ENCODE measurements at places on chromosomes 5 and 9.

GRCh38 chr5:122668552-122668951, 106.3 kb upstream of the SNX2 start:
- DNase-seq: no peak

DNA sequence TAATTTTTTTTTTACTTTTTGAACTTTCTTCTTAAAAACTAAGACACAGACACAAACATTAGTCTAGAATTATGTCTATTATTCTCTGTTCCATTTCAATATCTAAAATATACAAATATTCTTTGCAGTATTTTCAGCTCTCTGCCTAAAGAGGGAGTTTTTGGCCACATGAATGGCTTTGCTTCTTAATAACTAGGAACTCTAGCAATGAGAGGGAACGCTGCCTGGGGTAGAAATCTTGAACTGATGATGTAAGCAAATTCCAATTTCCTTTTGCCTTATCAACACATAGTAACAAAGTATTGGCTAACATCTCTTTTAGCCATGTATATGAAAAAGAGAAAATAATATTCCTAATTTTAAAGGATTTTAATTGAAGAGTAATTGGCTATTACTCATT, 51.9 kb downstream of the SLC25A46 start:
- DNase-seq: peak; percentile 95

- no peak for DNase-seq
Observed at GRCh38 chr5:170327168-170327567, 29.6 kb upstream of the LCP2 start.

GRCh38 chr9:126956917-126957686, 42.5 kb downstream of the RALGPS1 start:
- peak; percentile 55 for DNase-seq

DNA sequence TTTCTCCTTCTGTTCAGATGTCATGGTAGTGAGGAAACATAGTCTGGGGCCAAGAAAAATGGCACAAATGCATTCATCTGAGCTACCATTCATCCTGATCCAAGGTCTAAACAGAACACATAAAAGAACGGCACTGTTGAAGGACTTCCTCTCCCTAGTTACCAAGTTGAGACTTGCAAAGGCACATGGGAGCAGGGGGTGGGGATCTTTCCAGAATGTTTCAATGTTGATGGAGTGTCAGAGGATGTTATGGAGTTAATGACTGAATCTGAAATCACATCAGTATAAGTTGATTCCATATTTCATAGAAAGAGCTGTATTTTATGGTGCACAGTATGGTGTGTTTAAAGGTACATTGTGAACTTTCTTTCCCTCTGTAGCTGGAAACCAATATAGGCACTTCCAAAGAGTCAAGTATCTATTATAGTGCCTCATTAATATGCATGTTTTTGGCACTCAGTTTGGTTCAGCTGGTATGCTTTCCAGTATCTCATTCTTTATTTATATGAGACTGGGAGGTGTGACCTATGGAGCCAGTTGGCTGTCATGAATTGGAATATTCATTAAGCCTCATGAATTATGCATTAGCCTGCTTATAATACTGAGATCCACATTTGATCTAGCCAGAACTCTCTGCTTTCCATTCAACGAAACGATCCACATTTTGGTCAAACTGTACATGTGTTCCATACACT, 603.0 kb downstream of the NR2F1-AS1 start:
- DNase-seq: no peak
